Foreskin keratinocyte (primary cell): ENCODE measurements at places on chromosomes 2 and 18. TPM values are rescaled to one million over a fixed set of nuclear protein-coding genes. Genes with fewer than 3 reads are reported as not detected.

DNA sequence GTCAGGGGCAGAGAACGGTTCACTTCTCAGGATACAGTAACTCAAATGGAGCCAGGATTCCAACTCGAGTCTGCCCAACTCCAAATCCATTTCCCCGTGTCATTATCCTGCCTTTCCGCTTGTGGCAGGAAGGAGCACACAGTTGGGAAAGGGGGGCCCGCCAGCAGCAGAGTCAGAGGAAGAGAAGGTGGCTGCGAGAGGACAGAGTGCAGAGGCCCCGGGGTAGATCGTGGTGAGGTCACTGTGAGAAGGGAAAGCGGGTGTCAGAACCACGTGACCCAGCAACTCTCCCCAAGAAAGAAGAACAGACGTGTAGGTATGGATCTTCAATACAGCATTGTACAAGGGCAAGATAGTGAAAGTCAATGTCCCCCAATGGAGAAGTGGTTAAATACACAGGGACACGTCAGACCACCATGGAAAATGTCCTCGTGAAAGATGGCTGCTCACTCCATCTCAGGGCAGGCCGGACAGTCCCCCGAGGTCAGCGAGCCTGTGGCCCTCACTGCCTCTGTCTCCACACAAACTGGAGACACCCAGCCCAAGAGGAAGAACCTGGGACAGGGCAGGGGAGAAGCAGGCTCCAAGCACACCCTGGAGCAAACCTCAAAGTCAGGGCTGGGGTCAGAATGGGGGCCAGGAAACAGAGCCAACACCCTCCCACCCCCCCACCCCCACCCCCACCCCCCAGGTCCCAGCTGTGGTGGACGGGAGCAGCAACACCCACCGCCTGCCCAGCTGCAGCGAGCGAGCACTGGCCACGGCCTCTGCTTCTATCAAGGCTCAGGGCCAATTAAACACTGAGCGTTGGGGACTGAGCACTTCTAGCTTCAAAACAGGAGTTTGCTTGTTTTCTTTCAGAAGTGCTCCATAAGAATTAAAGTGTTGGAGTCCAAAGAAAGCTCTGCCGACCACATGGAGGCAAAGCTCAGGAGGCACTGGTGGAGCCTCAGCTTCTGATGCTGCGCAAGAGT, 92.7 kb downstream of the EIPR1 start:
- no peak for DNase-seq

- peak; percentile 92 for DNase-seq
Measured at GRCh38 chr18:54233228-54233625, 8.8 kb upstream of the MBD2 start.

- DNase-seq = no peak
Measured at GRCh38 chr2:44170311-44170717, 1.6 kb downstream of the PPM1B start.

DNA sequence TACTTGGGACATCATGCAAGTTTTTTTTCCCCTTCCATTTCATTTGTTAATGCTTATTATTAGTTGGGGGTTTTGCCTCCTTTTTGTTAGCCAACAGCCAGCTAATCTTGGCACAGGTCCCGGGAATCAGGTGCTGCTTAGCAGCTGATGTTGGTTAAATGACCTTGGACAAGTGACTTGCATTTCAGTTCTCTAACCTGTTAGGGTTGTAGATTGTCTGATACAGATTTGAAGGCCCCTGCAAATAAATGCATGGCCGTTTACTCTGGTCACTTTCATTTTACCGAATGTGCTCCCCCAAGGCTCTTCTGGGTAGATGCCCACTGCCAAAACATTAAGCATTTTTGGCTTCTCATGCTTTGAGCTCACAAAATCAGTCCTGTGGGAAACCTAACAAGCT, 120.9 kb downstream of the SPTBN1 start:
- DNase-seq = no peak

GRCh38 chr2:205739620-205740019, 57.3 kb downstream of the NRP2 start:
- DNase-seq = no peak

DNA sequence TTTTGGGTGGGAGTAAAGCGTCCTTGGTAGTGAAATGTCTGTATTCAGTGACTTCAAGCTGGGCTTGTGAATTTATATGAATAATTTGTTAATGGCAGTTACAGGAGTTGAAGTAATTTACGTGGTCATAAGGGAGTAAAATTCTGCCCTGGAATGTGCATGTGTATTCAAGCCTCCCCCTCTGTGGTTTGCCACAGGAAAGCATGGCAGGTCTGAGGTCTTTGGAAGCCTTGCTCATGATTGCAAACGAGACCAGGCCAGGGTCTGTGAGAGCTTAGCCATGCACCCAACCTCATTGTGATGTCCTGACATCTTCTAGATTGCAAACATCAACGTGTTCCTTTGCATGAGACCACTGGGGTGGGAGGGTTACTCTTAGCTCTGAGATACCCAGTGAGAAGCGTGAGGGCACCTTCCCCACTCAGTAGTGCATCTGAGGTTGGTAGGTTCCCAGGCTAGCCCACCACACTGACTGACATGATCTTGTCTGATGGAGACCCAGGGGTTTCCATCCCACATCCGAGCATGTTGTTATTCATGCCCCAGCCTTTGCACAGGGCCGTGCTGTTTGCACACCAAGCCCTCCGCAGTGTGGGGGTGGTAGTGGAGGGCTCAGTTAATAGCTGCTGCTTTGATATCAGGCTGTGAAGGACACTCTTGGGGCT, 216.5 kb downstream of the KLHL29 start:
- no peak for DNase-seq

GRCh38 chr2:176260689-176261088, 8.6 kb upstream of the MTX2 start:
- no peak for DNase-seq

- DNase-seq = no peak
Measured at GRCh38 chr18:62045316-62045715, 141.5 kb downstream of the PIGN start.

DNA sequence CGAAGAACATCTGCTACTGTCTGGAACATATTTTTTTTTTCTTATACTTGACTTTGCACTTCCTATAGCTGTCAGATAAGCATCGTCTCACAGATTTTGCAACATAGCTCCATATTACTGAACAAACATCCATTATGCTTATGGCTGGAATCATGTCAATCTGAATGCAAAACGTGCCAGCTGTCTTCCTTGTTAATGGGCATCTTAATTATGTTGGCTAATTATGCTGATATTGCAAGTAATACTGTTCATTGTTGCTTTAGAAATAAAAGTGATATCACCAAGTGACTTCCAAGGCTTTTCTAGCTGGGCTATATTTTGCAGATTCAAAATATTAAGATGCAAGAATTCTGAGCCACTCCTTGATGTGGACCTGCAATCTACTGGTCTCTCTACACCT, 176.8 kb downstream of the ARL4C start:
- no peak for DNase-seq

- DNase-seq = peak; percentile 84
Measured at GRCh38 chr2:42795841-42796301, 3.5 kb upstream of the HAAO start.

- DNase-seq = no peak
Measured at GRCh38 chr18:38475686-38476085, 910.1 kb upstream of the CELF4 start.

DNA sequence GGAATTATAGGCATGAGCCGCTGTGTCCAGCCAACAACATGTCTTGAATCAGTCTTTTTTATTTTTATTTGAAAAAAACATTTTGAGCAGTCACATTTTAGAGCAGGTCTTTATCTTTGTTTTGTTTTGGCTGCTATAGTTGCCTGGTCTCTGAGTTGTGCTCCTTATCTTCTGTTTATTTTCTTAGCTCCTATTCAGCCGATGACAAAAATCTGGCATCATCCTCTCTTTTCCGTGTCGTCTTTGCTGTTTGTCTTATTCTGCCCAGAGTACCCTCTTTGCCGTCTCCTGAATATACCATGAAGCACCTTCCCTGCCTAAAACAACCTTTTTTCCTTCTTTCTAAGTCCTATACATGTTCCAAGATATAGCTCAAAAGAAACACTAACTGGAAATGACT, 201.1 kb downstream of the THSD7B start:
- no peak for DNase-seq

GRCh38 chr2:31401580-31401979, 13.0 kb downstream of the XDH start:
- peak; percentile 100 for DNase-seq

- no peak for DNase-seq
Measured at GRCh38 chr2:219509780-219510511, 4.3 kb upstream of the ASIC4 start.

DNA sequence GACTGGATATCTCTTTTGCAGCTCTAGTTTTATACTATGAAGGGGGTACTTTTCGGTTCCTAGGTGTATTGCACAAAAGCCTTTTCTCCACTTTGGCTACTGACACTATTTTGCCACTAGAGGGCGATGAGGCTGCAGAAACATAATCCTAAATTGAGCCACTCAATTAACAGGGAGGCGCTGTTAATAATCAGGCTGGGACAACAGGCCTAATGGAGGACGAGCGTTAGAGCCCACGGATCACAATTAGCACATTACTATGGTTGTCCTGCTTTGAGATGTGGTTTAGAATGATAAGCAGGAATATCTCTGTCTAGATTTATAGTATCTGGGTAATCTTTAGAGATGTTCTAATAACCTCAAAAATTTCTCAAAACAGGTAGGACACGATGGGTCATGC, 62.2 kb upstream of the PMAIP1 start:
- peak; percentile 40 for DNase-seq

DNA sequence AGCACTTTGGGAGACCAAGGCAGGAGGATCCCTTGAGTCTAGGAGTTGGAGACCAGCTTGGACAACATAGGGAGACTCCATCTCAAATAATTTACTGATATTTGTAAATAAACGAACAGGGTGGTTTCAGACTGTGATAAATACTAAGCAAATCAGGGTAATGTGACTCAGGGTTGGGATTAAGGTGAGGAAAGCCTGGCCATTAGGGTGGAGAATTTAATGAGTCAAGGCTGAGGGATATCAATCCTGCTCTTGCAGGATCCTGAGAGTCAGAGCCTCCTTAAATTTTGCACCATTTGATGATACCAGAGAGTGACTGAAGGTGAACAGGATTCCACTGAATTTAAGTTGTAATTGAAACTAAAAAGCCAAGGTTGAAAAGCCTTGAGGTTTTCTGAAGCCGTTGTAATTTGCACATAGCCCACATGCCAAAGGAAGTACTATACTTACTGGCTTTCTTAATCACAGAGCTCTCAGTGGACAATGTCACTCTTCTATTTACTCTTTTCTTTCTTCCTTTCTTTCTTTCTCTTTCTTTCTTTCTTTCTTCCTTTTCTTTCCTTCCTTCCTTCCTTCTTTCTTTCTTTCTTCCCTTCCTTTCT, 28.6 kb upstream of the AP1S3 start:
- DNase-seq = no peak

DNA sequence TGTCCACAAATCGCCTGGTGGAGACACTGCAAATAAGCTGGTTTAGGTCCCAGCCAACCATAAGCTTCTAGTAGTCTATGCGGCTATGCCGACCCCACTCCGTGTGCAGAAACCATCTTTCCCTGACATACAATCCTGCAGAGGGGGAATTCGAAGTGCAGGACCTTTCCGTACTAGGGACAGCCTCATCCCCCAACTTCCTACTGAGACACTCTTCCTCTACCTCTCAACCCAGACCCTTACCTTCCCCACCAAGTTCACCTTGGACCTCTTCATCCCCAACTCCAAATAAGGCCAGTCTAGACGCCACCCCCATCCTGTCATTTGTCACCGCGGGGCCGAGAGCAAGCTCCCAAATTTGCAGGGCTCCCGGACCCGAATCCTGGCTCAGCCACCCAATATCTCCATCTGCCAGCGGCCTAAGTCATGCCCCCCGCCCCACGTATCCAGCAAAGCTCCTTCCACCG, 496 bp downstream of the SUCLG1 start:
- no peak for DNase-seq

GRCh38 chr2:174794851-174795374, 30.6 kb upstream of the CHRNA1 start:
- DNase-seq = no peak

- no peak for DNase-seq
Measured at GRCh38 chr2:235413064-235413463, 80.8 kb upstream of the AGAP1 start.

- DNase-seq = no peak
Measured at GRCh38 chr2:173680574-173680973, 284.6 kb downstream of the SP3 start.

GRCh38 chr18:10368456-10369453, 85.7 kb upstream of the APCDD1 start:
- DNase-seq = no peak

DNA sequence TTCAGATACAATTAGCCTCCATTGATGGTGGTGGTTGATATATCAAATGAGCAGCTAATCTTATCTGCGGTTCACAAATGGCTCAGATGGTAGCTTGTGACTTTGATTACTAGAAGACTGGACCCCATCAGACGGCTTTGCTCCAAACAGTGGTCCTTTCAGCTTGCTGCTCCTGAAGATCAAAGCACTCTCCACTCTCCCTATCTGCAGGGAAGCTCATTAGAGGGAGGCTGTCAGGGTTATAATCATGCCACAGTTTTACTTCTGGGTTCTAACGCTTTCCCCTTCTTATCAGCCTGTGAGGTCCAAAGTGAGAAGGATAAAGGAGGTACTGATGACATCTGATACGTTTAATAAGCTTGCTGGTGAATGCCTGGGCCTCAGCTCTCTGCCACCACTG, 247.1 kb upstream of the NT5C1B start:
- DNase-seq = no peak

DNA sequence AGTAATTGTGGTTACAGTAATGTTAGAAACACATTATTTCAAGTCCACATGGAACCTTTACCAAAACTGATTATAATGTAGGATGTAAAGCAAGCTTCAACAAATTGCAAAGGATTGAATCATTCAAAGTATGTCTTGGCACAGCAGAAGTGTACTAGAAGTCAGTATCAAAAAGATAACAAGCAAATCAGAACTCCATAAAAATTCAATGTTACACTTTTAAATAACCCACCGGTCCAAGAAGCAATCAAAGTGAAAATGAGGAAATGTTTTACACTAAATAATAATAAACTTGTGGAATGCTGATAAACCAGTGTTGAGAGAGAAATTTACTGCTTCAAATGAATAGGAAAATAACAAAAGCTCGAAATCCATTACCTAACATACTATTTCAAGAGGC, 47.7 kb downstream of the TTC21B start:
- no peak for DNase-seq

The ASPRV1 gene
- polyA plus RNA-seq = 0.20 and 0.41 TPM in 2 replicates

The CRYBA2 gene
- polyA plus RNA-seq = not detected in 2 replicates

The DOCK10 gene
- 1.9 and 2.3 TPM in 2 replicates for polyA plus RNA-seq

The SPC25 gene
- polyA plus RNA-seq = 16.6 and 26.1 TPM in 2 replicates

The UGT1A3 gene
- 0.40 and 0.58 TPM in 2 replicates for polyA plus RNA-seq
